ENCODE measurements at places on chromosomes 4 and X.

DNA sequence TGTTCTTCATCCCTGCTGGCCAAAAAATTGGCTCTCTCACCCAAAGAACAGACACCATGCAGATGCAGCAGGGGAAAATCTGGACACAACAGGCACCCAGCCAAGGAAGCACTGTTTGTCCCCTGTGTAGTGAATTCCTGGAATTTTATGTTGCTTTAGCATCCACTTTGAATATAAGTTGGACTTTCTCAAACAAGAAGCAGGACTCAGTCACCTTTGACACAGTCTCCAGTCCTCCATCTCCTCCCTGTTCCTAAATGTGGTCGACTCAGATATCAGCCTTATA lies 11.8 kb downstream of the ZNF182 start:
- DNase-seq = no peak

DNA sequence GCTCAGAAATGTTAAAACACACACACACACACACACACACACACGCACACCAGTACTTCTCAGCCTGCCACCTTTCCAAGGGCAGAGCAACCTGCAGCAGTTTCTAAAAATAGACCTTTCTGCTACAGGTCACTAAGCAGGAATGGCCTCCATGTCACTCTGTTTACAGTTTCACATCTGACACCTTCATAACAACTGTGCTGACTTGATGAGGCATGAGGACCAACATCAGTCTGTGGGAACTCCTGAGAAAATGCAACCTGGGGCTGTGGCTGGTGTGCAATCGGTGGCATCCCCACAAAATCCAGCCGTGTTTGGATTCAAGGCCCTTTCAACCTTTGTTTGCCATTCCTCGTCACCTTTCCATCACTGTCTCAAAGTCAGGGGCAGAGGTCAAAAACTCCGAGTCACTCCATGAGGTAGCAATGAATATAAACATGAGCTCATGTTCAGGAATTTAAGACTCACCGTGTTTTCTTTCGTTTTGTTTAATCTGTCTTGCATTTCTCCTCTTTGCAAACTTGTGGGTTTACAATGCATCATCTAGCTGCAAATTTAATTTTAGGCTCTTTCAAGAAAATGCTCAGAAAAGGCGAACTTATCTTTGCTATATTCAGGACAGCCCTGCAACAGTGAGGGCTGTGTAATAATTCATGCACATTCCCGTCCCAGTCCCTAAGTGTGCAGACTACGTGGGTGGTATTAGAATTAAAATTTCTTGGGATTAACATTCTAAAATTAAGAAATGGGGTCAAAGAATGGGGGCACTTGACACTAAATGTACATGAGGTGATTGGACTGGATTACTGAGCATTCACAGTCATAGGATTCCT lies 135.3 kb downstream of the SHROOM3 start:
- DNase-seq = no peak

DNA sequence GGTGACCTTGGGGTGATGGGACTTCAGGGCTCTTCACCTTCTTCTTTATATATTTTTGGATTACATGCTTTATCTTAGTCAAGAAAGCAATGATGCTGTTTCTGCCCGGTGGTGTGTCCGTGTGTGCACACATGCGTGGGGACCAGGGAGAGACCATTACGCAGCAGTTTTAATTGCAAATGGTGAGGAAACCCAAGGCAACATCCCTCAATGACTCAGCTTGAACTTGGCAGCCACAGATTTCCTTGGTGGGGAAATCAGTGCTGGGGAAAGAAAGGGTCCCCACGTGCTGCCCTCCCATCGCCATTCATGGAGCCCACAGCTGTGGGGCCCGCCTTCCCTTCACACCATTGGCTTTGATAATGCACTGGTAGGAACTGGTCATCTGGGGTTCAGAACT lies 46.2 kb upstream of the C4orf50 start:
- DNase-seq = no peak

GRCh38 chrX:96435378-96436035 lies 249.1 kb upstream of the DIAPH2 start:
- DNase-seq = no peak

DNA sequence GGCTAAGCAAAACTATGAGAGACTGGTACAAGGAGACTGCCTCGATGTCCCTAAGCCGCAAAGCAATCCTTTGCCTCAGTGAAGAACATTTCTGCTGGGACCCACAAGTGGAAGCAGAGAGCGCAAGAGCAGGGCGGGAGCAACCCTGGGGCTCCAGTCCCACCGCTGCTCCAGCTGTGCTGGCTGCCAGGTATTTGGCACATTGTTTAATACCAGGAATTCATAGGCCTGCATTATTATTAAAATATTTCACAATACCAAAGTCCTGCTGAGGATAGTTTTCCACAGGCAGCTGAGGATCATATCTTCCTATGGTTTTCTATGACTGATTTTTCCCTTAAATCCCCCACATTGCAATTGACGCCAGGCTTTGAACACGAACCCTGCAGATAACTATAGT lies 163.5 kb upstream of the TLL1 start:
- no peak for DNase-seq

- DNase-seq = no peak
Observed at GRCh38 chr4:174522183-174523024, at the start of gene HPGD. TSS of gene HPGD (minus strand) at chr4:174522488. CDS start at chr4:174522451, 37 bp downstream.

DNA sequence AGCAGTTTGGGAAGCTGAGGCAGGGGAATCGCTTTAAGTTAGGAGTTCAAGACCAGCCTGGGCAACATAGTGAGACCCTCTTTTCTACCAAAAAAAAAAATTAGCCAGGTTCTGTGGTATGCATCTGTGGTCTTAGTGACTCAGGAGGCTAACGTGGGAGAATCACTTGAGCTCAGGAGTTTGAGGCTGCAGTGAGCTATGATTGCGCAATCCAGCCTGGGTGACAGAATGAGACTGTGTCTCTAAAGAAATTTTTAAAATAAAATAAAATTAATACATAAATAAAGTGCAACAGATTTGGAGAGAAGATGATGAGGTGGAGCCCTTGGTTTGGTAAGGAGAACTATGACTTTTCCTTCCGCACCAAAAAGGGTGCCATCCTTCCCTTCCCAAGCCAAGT lies 436.9 kb downstream of the NLGN4X start:
- DNase-seq = no peak

- DNase-seq = no peak
Observed at GRCh38 chr4:127734976-127735375, 4.8 kb downstream of the SLC25A31 start.

DNA sequence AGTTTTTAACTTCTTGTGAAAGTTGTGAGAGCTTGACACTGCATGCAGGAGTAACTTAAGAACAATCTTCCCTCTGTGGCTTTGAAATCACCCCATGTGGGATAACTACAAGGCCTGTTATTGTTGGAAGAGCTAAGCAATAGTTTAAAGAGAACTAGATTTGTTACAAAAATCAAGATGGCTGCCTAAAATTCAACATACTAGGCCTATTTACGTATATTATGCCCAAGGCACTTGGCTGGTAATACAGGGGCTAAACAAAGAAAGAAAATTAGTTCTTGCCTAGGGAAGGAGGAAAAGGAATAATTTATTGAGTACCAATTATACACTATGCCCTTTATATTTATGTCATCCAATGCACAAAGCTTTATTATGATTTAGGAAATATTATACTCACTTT lies 36.1 kb downstream of the DMD start:
- no peak for DNase-seq

- no peak for DNase-seq
Observed at GRCh38 chr4:38779790-38780189, 3.0 kb downstream of the TLR10 start.

DNA sequence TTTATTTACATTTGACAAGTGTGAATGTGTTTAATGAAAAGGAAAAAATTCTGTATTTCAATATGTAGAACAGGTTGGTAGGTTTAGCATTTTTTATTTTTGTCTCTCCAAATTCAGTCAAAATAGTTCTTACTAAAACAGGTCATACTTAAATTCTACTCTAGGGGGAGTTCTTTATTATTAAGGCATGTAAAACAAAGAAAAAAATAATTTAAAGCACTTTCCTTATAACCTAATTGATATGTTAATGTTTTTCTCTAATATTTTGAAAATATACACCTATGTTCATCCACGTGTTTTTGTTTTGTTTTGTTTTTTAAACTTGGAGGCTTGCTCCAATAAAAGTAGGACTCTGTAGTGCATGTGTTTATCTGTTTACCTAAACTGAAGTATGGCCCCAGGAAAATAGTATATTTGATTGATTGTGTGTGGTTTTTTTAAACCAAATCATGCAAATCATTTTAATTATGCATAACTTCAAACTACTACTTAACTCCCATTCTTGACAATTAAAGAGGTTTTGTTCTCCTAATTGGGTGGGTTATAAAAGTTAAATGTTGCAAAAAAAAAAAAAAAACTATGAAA lies 562.7 kb downstream of the RPA4 start:
- no peak for DNase-seq

GRCh38 chr4:110959041-110959643 lies 336.3 kb upstream of the PITX2 start:
- no peak for DNase-seq

- no peak for DNase-seq
Observed at GRCh38 chrX:97045470-97045869, 161.8 kb downstream of the RPA4 start.

- DNase-seq = no peak
Observed at GRCh38 chr4:7006411-7006810, 36.8 kb upstream of the TADA2B start.

- DNase-seq = no peak
Observed at GRCh38 chr4:126572264-126572663, 1060.5 kb upstream of the INTU start.

GRCh38 chr4:9925750-9926439 lies 95.4 kb downstream of the SLC2A9 start:
- DNase-seq = no peak

DNA sequence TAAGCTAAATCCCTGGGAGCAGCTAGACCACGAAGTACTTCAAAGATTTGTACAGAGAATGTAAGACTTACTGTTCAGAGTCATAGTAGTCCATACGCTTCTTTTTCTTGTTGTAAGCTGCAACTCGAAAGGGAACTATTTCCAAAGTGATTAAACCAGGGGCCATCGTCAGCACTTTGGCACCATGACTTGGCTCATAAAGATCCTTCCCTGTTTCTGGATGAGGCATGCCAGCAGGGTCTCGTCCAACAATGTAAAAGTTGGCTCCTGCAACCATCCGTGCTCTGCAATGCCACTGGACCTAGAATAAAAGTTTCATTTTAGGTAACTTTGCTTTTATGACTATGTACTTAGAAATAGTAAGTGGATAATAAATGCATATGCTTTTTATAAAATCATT lies 88.5 kb downstream of the PAPSS1 start:
- no peak for DNase-seq

DNA sequence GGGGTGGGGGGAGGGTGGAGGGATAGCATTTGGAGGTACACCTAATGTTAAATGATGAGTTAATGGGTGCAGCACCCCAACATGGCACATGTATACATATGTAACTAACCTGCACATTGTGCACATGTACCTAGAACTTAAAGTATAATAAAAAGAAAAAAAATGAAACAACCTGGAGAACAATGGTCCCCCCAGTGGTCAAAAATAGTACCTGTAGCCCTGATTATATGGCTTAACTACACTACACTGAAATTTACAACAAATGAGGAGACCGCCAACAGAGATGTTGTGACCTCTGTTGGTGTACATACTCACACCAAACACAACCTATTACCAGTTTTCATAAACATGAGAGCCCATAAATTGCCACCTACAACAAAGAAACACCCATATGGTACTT lies 7.3 kb upstream of the MAGEE1 start:
- no peak for DNase-seq

- DNase-seq = no peak
Observed at GRCh38 chr4:172982151-172982590, 186.4 kb upstream of the GALNT7 start.

GRCh38 chr4:107599841-107600240 lies 120.2 kb downstream of the PAPSS1 start:
- DNase-seq = no peak

DNA sequence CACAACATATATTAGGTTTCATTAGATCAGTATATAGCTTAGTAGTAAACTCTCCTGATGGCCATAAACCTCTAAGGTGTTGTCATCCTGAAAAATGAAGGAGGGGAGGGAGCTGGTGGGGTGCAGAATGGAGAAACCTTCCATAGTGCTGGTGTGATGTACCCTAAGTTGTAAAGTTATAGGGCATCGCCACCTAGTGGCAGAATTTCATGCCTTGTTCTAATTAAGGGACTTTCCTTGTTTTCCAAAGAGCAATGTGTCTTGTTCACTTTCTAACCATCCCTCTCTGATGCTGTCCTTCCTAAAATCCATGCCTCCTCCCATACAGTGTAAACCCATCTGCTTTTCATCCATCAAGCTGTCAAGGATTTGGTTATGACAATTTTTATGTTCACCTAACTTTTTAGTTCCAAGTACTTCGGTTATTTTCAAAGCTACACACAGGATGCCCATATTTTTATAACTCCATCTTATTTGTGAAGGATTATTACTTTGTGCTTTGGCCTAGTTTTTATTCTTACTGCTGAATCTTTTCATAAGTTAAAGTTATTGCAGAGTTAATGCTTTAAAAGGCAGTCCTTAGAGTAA lies 4.5 kb downstream of the NBDY start:
- peak; percentile 68 for DNase-seq

DNA sequence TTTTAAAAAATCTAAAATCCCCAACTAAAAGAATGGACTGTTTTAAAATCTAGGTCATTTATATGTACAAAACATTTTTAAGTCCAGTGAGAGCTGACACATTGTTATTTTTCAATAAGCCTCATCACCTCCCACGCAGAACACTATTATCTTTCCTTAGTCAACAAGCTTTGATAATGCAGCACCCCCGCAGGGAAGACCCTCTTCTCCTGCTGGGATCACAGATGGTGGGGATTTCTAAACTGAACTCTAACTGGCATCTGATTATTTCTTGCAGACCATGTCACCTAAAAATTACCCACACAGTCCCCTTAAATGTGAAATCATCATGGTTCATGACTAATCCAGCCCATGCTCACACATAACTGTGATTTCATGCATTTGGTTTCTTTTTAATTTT lies 11.6 kb downstream of the SYTL4 start:
- DNase-seq = no peak

DNA sequence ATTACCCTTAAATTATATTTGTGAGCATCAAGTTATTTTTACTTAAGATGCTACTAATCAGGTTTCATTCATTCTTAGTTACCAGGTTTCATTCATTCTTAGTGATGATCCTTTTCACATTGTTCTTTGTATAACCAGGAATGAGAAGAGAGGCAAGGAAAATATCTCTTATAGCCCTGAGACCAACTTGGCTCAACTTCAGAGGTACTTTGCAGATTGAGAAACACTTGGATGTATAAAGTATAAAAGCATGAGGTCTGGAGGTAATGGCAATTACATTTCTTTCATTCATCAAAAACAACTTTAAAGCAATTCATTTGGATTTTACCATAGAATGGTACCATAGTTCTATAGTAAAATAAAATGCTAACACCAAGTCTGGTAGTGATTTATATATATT lies 231.0 kb downstream of the PRDM5 start:
- no peak for DNase-seq

DNA sequence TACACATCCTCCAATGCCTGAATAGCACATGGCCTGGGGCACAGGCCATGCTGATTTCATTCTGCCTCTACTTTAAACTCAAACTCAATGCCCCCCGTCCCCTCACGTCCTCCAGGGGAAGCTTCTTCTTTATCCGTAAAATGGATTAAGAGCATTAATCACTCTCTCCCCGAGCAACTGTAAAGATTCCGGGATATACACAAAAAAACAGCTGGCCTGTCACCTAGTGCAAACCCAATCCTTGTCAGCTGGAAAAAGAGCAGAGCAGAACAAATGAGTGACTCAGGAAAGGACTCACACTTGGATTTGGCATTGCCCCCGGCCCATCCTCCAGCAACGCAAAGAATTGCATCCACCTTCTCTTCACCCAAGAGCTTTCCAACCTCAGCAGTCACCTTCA lies 7.8 kb downstream of the QDPR start:
- DNase-seq = no peak

GRCh38 chrX:120401301-120401700 lies 39.4 kb downstream of the ATP1B4 start:
- DNase-seq = no peak

Measured in omental fat pad (tissue), 4 donors.